ENCODE measurements at places on chromosomes 6 and 20.

GRCh38 chr6:138529478-138529877, 30.2 kb upstream of the NHSL1 start:
- no peak for DNase-seq

DNA sequence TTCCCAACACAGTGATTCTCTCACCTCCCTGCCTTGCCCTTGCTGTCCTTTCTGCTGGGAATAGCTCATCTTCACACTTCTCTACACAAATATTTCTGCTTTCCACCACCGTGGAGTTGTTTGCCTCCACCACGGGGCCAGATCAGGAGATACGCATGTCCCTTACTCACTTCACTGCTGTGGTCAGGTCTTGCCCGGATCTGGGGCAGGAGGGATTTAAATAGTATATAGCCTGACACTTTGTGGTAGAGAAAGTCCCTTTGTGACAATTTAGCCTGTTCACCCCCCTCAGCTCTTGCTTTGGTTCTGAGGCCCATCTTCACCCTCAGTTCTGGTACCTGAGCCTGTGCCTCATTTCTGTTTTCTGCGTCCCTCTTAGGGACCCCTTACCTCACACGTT, 92.6 kb upstream of the PREP start:
- DNase-seq = no peak

- DNase-seq = no peak
These were observed 310.9 kb downstream of the PRL start for GRCh38 chr6:21985904-21986303.

DNA sequence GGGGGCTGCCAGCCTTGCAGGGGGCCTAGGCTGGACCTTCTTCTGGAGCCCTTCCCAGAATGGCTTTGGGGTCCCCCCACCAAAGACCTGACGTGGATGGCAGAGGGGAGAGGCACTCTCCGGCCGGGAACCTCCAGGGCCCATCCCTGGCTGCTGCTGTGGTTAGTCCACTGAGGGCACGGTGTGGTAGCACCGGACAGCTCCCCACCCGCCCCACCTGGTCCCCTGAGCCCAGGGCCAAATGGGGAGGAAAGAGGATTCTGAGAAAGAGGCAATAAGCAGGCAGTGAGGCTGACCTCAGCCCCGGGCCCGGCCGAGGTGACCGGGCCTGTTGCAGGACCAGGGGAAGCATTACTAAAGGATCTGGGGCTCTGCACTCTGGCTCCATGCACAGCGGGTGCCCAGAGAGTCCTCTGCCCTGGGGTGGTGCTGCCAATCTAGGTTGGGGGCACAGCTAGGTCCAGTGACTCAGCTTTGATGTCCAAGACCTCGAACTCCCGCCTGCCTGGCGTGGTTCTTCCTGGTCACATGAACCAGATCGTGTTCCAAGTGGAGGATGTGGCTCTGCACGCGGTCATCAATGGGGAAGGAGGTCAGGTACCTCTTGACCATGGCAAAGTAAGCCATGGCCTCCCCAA, 2.2 kb downstream of the CENPB start:
- no peak for DNase-seq

DNA sequence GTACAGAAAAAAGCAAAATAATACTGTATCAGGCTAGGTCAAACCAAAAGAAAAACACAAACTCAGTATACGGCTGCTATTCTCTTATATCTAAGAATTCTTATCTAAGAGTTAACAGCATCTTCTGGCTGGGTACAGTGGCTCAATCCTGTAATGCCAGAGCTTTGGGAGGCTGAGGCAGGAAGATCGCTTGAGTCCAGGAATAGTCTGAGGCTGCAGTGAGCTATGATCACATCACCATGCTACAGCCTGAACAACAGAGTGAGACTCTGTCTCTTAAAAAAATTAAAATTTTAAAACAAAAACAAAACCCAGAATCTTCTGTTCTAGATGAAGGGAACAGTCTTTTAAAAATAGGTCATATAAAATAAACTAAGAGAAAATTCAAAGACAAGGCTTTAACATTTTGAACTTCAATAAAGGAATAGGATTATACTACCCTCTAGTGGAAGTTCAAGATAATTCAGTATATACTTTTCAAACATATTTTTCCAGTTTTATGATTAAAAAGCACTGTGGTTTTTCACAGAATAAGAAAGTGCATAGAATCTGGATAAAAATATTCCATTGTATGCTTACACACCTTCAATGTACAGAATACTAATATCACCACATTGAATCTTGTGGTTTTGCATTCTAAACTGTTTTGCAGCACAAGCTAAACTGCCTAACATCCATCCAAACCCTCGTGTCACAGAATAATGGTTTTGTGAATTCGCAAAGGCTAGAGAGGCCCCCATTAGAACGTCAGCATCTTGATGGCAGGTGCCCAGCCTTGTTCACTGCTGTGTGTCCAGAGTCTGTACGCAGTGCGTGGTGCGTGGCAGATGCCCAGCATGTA, 39.3 kb downstream of the DTNBP1 start:
- DNase-seq = no peak

- DNase-seq = no peak
These were observed 56.9 kb upstream of the PRND start for GRCh38 chr20:4664691-4665360.

DNA sequence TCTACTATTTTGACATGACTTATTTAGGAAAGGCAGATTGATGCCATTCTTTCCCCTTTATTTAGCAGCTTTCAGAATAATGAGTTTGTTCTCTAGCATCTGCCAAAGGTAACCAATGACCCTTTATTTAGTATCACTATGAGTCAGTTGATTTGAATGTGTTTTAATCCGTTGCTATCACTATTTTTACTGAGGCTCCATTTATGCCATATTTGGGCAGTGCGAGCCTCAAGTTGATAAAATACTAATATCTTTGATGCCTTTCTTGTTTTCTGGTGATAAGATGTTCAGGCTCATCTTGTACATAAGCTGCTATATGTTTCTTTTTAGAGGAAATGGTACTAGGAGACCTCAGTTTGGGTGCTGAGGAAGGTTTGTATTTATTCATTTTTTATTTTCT, 15.6 kb upstream of the NOTCH4 start:
- DNase-seq = no peak

DNA sequence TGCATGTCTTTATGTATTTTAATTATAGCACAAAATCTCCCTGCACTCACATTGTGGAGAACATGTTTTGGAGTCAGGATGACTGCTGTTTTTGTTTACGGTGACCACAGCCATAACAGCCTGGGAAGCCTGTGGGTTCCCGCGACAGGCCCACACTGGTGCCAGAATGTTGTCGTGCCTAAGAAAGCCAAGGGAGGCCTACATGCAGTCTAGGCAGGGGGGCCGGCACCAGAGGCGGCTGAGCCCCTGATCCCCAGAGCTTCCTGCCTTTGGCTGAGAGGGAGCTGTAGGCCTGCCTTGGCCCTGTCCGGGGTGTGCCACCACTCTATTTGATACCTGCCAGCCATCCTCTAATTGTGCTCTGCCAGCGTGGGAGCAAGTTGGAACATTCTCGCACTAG, 46.7 kb downstream of the TBC1D7 start:
- DNase-seq = no peak

DNA sequence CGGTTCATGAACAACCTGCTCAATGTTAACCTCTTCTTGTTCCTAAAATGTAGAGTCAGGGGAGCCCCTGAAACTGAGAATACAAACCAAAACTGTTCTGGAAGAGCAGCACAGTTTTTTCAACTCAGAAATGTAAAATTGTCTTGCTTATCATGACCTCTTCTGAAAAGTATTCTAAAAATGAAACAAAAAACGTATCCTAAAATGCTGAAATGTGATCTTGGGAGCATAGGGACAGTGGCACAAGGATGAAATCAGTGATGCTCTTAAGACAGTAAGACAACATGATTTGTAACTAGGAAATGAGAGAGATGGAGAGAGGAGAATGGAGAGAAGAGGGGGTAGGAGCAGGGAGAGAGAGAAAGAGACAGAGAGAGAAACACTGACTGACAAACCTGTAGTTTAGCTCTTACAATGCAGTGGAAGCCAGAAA, 27.5 kb downstream of the NCOA7 start:
- no peak for DNase-seq

DNA sequence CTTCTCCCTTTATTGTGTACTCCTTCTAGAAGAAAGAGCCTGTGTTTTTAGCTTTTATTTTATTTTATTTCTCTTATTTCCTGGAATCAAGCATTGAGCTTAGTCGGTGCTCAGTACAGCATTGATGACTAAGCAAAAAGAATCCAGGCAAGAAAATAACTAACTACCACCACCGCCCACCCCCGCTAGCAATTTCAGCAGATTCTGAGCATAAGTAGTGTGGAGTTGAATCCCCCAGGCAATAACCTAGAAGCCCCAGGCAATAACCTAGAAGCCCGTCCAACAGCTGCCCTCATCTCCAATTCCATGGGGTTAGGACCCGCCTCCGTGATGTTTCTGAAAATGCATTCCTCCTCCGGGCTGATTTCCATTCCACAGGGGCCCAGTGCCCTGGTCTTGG, 258.0 kb upstream of the TAB2 start:
- no peak for DNase-seq

- no peak for DNase-seq
These were observed 29.0 kb downstream of the JARID2 start for GRCh38 chr6:15274692-15275387.

DNA sequence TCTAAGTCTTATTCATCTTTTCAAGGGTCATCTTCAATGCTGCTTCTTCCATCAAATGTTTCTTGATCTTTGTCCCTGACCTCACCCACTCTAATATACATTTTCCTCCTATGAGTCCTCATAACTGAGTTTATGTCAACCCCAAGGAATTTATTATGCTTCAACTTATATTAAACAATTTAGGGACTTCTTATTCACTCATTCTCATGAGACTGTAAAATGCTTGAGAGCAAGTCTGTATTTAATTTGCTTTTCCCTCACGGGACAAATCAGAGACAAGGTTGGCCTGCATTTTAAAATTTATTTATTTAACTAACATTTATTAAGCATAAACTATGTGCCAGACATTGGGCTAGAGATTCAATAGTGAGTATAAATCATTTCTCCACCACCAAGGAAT, 312.0 kb upstream of the NT5E start:
- no peak for DNase-seq

GRCh38 chr20:62570897-62571668, 71.2 kb upstream of the SLCO4A1 start:
- no peak for DNase-seq

- DNase-seq = peak; percentile 80
These were observed at the start of gene PREX1 for GRCh38 chr20:48827855-48828733. TSS of gene PREX1 (minus strand) at chr20:48827999. CDS start at chr20:48827860, 139 bp downstream.

- no peak for DNase-seq
These were observed 17.6 kb upstream of the RPS6KA2 start for GRCh38 chr6:166644681-166645080.

- no peak for DNase-seq
These were observed 662.6 kb downstream of the BCKDHB start for GRCh38 chr6:80769106-80769505.

DNA sequence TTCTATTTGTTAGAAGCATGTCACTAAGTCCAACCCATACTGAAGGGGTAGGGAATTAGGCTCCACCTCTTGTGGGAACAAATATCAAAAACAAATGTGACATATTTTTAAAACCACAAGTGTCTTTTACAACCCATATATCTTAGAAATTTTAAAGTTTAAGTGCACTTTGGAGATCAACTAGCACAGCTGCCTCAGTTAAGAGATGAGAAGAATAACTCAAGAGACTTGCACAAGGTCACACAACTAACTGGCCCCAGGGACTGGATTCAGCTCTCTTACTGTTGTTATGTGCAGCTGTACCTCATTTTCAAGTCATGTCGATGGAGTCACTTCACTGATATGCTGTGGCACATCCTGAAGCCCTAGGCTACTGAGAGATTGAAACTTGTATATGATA, 102.9 kb upstream of the BMP2 start:
- no peak for DNase-seq

DNA sequence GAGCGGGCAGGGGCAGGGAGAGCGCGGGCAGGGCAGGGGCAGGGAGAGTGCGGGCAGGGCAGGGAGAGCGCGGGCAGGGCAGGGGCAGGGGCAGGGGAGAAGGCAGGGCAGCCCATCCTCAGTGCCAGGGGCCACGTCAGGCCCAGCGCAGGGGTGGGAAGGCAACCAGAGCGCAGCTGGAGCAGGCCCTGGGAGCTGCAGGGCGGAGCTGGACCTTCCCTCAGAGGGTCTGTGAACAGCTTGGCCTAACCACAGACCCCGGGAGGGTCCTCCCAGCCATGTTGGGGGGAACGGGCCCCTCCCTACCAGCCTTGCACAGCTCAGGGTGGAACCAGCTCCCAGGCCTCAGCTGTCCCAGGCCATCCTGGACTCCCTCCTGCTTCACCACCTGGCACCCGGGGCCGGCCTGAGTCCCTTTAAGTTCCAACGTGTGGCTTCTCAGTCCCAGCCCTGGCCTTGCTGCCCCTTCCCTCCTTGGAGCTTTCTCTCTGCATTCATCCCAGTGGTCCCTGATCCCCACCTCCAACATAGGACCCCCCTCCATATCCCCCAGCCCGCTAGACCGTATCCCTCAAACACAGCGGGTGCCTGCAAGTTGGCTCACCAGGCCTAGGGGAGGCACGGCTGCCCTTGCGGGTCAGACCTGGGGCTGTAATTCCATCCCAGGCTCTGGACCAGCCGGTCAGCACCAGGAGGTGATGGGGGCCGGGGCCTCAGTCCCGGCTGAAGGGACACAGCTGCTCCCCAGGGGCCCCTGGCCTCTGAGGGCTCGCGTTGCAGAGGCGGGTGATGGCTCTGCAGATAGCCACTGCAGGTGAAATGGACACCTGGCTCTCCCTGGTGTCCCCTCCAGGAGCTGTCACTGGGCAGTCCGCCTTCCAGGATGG, 5.6 kb upstream of the ZBTB46 start:
- no peak for DNase-seq

DNA sequence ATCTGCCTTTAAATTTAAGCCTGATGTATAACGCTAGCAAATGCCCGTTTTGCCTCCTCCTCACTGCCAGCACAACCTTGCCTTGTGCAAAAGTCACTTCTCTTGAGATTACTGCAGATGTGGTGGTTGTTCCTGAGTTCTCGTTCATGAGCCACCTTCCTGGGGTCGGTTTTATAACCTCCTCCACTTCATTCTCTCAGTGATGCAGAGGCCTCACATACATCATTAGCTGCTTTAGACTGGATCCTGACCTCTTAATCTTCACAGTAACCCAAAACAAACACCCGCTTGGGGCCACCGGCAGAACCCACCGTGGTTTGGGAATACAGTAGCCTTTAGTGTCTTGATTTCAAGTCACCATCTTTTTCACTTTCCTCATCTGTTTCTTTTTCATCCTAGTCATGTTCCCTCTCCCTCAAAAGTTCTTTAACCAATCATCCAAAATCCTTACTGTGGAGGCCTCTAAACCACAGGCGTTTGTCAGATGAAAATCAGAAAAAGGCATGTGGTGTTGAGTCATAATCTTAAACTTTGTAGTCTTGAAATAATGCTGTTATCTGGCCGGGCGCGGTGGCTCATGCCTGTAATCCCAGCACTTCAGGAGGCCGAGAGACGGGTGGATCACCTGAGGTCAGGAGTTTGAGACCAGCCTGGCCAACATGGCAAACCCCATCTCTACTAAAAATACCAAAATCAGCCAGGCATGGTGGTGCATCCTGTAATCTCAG, 430.3 kb upstream of the SOX4 start:
- DNase-seq = no peak

GRCh38 chr6:170313716-170314295, 7.2 kb downstream of the FAM120B start:
- no peak for DNase-seq

- DNase-seq = no peak
These were observed 106.0 kb upstream of the AFDN start for GRCh38 chr6:167720456-167721285.

GRCh38 chr20:47332381-47333206, 23.9 kb downstream of the ZMYND8 start:
- no peak for DNase-seq

Measured in HL-60 (cell line).